ENCODE measurements at places on chromosomes 5 and 9. TPM values are rescaled to one million over a fixed set of nuclear protein-coding genes. Genes with fewer than 3 reads are reported as not detected.

Gene PPP2R2B
- 0.58 TPM for polyA plus RNA-seq

Gene HACD4
- 8.6 TPM for polyA plus RNA-seq

Gene C9orf50
- polyA plus RNA-seq, result 0.20 TPM

Gene RGP1
- polyA plus RNA-seq, result 17.4 TPM

Gene ANGPTL2
- polyA plus RNA-seq, result 39.7 TPM

Gene GNA14
- polyA plus RNA-seq, result 0.22 TPM

Gene NRARP
- polyA plus RNA-seq, result 0.17 TPM

Gene FAM81B
- not detected for polyA plus RNA-seq

Gene PCDHAC1
- 0.02 TPM for polyA plus RNA-seq

Gene OR1B1
- polyA plus RNA-seq, result not detected

Gene STK32A
- 1.2 TPM for polyA plus RNA-seq

Gene GDNF
- 1.3 TPM for polyA plus RNA-seq

Gene SUB1
- polyA plus RNA-seq, result 152 TPM

Gene FOXD1
- 4.9 TPM for polyA plus RNA-seq

Gene PCDHB11
- 0.10 TPM for polyA plus RNA-seq

Gene TMEM252
- not detected for polyA plus RNA-seq

Gene SPINK7
- not detected for polyA plus RNA-seq

Gene BNIP1
- 17.7 TPM for polyA plus RNA-seq

Gene CSF1R
- polyA plus RNA-seq, result 0.29 TPM

All from BJ (cell line).